DMS 273 treated with DMSO at 0.1 percent for 48 hours (cell line): ENCODE measurements at places on chromosomes 2 and 18.

DNA sequence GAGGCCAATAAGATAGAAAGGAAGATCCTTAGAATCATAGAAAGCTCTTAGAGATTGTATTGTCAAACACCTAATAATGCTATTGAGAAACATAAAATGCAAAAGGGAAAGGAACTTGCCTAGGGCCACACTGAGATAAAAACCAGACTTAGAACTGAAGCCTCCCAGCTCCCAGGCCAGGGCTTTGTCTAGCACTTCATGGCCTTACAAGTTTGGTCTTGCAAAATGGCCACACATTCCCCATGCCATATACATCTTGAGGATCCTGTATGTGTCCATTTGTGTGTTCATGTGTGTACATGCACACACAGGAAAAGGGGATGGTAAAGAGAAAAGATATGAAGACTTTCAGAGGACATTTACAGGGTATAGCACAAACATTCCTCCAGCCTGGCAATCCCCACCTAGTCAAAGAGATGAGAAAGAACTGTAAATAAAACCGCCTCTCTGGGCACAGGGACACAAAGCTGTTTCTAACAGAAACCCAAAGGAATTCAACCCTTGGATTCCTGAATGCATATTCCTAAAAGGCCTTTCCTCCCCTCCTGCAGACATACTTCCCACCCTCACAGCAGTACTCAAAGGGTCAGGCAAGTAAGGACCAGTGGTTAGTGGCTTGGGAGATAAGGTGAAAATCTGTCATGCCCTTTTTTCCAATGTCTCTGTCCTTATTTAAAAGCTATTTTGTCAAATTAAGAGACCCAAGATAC, 99.7 kb upstream of the KLHL29 start:
- no peak for DNase-seq

DNA sequence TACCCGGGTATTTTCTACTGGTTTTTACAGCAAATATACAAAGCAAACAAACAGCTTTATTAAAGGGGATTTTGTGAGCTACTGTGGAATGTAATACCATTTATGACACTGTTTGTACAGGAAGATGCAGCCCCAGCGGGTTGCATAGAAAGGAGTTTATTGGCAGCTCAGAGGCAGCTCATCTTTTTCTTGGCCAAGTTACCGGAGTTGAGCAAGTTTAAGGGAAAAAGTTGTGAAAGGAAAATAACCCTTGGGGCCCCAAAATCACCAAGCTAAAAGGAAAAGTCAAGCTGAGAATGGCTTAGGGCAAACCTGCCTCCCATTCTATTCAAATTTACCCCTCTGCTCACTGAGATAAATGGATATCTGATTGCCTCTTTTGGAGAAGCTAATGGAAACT, 60.8 kb downstream of the MOB4 start:
- DNase-seq = no peak

- no peak for DNase-seq
Measured at GRCh38 chr2:207549145-207549544, 19.4 kb downstream of the CREB1 start.

DNA sequence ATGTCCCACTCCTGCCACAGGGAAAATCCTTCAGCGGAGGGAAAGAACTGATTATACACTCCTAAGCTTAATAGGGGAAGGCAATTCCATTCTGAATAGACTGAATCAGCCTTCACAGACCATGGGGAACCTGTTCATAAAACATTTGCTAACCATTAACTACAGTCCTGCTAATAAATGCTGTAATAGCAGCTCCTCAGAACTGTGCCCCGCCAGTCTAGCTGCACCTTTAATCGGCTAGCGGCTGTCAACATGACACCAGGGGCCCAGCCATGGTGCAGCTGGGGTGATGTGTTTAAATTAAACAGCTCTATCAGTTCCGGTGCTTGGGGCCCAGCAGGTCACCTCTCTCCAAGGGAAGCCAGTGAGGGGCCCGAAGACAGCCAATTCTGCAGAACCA, 77.8 kb downstream of the GALNT14 start:
- DNase-seq = no peak

- DNase-seq = no peak
Measured at GRCh38 chr2:76998704-76999103, 523.5 kb downstream of the LRRTM4 start.

- DNase-seq = no peak
Measured at GRCh38 chr2:217792626-217793527, 209.9 kb downstream of the TNS1 start.

DNA sequence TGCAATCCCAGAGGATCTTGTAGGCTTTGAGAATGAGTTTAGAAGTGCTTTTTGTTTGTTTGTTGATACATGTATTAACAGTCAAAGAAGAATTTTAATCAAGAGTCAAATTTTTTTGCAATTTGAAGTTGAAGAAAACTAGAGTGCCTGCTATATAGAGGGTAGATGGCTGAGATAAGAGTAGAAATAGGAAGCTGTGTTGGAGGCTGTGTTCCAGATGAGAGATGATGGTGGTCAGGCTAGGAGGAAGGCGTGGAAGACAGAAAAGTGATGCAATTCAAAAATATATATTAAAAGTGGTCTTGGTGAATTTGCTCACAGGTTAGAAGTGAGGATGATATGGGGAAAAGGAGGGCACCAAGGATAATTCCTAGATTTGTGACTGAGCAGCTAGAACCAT, 978.3 kb downstream of the BCL11A start:
- DNase-seq = no peak

DNA sequence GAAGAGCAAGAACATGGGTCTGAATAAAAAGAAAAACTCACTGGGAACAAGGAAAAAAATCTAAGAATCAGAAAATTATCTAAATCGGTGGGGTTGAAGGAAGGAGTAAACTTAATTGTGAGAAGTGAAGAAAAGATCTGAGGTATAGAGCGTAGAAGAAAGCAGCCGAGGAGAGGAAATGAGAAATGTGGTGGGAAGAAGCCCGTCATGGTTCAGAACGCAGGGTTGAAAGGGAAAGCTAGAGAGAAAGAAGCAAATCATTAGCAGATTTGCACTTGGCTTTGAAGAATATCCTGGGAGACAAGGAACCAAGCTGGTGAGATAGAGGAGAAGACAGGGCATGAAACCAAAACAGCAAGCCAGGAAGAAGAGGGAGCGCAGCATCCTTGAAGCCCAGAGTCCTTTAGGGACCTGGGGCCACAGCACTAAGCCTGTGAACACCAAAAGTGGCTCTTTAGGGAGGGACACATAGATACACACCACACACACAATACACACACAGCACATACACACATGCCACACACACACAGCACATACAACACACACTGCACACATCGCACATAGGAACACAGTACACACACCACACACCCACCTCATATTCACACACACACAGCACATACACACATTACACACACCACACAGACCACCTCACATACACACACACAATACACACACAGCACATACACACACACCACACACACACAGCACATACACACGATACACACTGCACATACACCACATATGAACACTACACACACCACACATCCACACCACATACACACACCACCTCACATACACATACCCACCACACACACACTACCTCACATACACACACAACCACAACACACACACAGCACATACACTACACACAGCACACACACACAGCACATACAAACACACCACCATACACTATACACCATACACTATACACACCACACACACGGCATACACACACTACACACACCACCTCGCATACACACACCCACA, 274.6 kb downstream of the ETAA1 start:
- DNase-seq = no peak

DNA sequence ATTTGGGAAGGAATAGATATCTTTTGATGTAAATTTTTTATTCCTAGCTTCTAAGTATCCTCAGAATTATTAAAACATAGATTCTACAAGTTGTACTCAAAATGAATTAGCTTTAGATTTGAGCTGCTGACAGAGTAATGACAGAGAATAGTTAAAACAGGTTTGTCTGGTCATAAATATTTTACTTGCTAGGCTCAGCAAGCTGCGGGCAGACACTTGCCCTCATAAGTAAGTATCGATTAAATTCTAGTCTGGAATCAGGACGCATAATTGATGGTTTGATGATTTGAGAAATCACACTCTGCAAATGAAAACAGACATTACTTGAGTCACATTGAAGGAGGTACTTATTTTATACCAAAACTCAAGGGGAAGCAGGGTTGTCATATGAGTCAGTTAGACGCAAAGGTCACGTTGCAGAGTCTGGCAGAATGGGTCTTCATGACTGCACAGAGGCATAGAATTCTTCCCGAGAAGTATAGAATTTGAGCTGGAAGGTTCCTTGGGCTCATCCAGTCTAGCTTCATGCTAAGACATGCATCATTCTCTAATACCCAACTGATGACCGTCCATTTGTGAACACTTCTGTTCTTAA, 27.5 kb downstream of the ARL4C start:
- no peak for DNase-seq
